Left lobe of liver (tissue), 2 donors: ENCODE measurements at places on chromosomes 1 and 21.

DNA sequence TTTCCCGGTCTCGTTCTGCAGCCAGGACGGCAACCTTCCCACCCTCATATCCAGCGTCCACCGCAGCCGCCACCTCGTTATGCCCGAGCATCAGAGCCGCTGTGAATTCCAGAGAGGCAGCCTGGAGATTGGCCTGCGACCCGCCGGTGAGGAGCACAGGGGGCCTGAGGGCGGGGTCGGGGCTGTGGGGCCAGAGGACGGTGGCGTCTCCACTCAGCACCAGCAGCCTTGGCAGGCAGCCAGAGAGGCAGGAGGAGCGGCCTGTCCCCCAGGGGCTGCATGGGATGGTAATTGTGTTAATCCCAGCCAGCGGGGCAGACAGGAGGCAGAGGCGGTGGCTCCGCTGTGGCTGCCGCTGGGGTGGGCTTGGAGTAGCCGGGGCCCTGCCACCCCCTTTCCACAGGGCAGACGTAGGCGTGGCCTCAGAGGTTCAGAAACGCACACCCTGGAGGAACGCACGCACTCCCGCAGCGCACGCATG lies 12.1 kb downstream of the SAMD11 start:
- no peak for DNase-seq

DNA sequence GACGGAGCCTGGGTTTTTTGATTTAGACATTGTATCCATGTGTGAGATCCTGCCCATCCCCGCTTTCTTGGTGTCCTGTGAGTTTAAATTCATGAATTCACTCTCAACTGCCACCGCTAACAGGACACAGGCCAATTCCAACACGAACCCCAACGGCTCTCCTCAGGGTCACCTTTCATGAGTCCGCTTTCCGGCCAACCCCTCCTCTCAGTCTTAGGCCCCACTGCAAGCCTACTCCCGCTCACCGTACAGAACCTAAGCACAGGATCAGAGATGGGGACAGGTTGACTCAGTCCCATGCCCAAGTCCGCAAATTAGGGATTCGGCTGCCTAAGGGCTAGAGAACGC lies 238 bp upstream of the SCP2 start:
- DNase-seq: no peak

- DNase-seq: no peak
Observed at GRCh38 chr1:193741228-193741627, 554.8 kb upstream of the B3GALT2 start.

DNA sequence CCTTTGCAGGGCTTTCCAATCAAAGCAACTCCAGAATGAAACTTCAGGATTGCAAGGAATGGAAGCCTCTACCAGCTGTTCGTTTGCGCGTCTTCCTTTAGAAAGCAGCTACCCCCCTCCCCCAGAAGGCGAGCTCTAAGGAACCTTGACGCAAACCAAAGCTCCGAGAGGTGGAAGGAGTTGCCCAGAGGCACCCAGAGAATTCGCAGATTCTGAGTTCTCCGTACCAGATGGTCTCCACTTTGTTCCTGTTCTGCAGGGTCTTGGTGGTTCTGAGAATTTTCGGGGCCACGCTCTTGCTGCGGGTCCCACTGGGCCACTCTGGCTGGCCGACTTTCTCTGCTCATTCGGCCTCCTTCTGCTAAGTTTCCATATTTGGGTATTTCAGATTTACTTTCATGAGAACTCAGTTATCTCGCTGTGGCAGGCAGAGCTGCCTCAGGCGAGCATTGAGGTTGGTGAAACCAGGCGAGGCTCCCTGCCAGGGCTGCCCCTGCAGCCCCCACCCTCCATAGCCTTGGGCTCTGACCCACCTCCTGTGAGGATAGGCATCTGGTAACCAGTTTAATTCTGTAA lies 801 bp downstream of the TRAF5 start:
- no peak for DNase-seq

DNA sequence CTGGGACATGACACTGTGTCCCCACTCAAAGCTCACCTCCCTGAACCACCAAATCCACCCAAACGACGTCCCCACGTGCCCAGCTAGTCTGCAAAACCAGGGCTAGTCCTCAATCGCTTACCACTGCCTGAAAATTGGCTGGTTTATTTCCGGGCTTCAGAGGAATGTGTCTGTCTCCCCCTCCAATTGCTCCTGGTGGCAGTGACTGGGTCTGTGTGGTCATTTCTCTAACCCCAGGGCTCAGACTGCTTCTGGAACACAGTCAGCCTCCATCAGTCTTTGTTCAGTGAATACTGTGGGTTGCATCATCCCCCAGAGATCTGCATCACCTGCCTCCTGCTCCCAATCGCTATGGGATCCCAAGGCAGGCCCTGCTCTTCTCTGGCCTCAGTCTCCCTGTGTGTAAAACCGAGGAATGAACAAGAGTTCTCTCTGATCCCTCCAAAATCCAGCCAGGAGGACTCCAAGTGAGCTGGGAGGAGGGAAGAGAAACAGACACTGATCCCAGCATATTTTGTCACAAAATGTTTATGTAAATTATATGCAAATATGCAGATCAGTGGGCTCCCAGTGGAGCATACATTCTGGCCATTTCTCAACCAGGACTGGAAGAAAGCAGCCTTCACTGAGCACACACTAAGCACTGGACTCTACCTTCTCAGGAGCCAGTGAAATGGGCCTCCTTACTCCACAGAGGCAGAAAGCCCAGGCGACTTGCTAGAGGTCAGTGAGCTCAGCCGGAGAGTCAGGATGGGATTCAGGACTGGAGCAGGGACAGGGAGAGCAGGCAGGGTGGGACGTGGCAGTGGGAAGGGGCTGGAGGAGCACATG lies 20.9 kb downstream of the SDC3 start:
- DNase-seq: no peak

- DNase-seq: no peak
Observed at GRCh38 chr1:47951545-47952235, 45.5 kb downstream of the TRABD2B start.

GRCh38 chr1:11283151-11283550 lies 10.2 kb downstream of the UBIAD1 start:
- no peak for DNase-seq
